Peyer's patch (tissue), 4 donors: ENCODE measurements at places on chromosomes 16 and 17.

DNA sequence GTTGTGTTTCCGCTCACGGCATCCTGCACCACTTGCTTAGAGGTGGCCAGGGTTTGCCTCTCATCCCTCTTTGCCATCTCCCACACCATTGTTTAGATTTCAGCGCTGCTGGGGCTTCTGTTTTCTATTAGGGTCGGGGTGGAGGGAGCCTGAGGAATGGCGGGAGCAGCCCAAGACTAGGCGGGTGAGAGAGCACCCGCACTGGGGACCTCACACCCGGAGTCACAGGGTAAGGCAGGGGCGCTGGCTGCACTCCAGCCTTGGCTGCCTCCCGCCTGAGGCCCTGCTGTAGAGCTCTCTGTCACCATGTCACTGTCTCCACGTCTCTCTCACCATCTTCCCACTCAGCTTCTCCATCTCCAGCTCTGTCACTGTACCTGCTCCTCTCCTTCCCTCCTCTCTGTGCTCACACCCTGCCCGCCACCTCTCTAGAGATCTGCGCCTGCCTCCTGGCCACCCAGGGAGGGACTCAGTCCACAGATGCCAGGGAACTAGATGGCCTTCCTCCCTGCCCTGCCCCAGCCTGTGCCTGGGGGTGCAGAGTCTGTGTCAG is 32.8 kb upstream of the ABCC3 start:
- DNase-seq = no peak

DNA sequence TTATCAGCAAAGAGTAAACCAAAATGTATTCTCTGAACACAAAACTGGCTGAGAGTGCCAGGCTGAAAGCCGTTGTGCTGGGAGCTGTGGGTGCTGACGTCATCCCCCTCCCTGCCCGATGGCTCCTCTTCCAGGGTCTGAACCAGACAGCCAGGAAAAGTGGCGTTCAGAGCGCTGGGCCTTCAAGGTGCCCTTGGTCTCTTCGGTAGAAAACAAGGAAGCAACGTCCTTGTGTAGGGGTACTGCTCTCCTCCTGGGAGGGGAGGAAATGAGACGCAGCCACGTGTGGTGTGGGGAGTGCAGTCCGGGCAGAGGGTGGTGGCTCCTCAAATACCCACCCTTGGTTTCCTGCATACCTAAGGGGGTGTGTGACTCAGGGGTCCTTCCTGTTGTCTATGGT is 394.7 kb downstream of the SEC14L1 start:
- no peak for DNase-seq

DNA sequence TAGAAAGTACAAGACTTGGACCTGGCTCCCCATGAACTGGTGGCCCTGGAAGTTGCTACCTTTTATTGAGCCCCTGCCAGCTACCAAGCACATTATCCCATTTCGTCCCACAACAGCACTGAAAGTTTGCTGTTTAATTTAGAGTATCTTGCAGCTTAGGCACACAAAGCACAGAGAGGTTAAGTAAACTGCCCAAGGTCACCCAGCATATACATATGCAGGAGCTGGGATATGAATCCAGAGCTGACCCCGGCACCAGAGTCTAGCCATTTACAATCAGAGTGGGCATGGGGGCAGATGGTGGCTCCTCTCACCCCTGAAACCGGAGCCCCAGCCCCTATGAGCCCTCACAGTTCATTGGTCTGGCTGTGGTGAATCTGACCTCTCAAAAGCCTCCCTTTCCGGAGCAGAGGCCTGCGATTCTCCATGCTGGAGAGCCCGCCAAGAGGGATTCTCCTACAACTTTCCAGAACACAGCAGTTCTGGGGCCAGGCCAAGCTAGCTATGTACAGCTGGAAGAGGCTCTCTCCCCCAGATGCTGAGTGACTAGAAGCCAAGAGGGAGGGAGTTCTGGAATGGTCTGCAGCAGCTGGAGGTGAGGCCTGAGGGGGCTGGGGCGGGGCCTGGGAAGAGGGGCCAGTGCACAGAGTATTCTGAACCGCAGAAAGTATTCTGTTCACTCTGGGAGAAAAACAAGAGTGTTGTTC is 58.3 kb downstream of the SREBF1 start:
- no peak for DNase-seq

DNA sequence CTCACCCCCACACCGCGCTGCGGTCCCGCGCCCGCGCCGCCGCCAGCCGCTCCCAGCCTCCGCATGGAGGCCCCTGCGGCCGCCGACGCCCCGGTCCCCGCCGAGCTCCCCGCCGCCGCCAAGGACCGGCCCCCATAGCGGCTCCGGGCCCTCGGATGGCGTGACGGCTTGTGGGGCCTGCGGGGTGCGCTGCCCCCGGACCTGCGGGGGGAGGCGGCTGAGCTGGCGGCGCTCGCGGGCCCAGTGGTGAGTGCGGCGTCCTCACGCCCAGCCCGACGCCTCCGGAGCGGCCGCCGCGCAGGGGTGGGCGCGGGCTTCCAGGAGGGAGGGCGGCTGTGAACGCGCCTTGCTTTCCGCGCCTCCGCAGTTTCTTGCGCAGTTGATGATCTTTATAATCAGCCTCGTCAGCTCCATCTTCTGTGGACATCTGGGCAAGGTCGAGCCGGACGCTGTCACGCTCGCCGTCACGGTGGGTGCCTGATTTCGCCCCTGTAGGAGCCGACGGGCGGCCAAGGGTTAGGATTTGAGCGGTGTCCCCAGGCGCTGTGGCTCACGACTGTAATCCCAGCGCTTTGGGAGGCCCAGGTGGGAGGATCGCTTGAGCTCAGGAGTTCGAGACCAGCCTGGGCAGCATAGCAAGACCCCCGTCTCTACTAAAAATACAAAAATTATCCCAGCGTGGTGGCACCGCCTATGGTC is 46.4 kb downstream of the SLC47A1 start:
- no peak for DNase-seq

DNA sequence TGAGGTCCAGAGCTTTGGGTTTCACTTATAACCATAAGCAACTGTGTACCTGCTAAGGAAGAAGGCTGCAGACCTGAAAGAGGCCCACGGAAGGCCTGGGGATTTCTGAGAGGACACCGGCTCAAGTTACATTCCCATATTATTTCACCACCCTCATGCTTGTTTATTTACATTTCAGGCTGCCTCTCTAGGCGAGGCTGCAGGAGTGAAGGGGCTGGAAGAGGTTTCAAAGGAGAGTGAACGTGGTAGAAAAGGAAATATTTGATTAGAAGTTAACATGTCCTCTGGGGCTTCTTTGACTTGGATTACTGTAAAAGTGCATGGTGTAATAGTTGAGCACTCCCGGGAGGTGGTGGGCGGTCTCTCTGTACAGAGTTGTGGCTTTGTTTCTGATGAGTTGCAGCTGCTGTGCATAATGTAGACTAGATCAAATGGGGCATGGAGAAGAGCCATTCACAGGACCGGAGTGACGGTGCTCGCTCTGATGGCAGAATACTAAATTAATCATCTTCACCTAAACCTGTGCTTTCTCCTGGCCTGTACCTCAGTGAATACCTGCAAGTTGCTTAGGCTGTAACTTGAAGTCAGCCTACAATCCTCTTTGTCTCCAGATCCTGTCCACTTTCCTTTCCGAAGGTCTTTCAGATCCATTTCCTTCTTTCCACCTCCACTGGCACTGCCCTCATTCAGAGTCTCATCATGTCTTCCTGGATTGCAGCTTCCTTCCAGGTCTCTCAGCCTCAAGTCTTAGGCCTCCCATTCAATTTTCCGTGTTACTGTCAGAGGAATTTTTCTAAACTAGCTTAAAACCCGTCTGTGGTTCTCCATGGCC is 1.9 kb upstream of the CPD start:
- DNase-seq = no peak

DNA sequence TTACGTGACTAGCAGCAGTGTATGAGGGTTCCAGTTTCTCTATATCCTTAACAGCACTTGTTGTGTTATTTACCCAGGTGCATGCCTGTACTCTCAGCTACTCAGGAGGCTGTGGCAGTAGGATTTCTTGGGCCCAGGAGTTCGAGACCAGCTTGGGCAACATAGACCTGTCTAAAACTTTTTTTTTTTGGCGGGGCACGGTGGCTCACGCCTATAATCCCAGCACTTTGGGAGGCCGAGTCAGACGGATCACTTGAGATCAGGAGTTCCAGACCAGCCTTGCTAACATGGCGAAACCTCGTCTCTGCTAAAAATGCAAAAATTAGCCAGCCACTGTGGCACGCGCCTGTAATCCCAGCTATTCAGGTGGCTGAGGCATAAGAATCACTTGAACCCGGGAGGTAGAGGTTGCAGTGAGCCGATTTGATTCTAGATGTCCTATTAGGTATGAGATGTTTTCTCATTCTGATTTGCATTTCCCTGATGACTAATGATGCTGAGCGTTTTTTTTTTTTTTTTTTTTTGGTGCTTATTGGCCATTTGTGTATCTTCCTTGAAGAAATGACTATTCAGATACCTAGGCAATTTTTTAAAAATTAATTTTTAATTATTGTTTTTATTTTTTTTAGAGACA is 13.4 kb downstream of the CASC3 start:
- DNase-seq = no peak

- no peak for DNase-seq
Measured at GRCh38 chr16:50667497-50668367, 13.4 kb downstream of the SNX20 start.

DNA sequence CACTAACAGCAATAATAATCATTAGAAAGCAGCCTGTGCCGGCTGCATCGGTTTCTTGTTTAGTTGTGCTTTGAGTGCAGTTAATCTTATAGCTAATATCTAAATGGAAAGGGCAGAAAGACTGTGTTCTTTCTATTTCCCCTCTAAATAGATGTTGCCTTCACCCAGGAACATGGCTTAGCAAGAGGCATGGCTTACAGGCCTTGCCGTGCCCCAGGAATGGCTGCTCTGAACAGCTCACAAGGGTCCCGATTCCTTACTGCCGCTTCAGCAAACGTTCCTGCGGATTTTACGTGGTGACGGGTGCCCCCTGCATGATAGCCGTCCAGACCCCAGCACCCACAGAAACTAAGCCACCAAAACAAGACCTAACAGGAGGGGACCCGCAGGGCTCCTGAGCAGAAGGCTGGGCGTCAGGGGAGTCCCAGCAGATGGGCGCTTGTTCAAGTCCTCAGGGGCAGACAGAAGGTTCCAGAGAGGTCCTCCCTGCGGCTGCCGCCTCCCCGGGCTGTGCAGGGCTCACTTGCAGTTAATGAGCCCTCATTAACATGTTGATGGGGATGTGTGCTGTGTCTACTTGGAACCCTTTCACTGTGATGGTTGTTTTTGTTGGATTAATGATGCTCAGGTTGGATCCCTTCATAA is 52.5 kb upstream of the ENPP7 start:
- DNase-seq = no peak

GRCh38 chr16:60166-60565 is 6.5 kb downstream of the SNRNP25 start:
- no peak for DNase-seq

DNA sequence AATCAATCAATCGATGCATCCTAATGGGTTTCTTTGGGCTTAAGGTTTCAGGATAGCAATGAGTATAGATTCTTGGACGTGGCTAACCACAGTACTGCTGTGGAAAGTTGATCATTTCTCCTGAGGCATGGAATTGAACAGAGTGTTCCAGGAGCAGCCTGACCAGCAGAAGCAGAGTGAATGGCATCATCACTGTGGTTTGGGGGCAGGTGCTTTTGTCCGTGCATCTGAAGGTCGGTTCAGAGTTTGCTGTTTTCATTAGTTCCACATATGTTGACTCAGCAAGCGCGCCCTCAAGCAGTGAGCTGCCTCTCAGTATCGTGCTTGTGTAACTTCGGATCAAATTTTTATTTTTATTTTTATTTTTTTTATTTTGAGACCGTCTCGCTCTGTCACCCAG is 24.9 kb downstream of the KIAA0513 start:
- DNase-seq = no peak
